NCI-H1417 (cell line): ENCODE measurements at places on chromosomes 3 and 15.
A peak's percentile ranks its signal among the peaks of the same experiment; 100 is the strongest.

DNA sequence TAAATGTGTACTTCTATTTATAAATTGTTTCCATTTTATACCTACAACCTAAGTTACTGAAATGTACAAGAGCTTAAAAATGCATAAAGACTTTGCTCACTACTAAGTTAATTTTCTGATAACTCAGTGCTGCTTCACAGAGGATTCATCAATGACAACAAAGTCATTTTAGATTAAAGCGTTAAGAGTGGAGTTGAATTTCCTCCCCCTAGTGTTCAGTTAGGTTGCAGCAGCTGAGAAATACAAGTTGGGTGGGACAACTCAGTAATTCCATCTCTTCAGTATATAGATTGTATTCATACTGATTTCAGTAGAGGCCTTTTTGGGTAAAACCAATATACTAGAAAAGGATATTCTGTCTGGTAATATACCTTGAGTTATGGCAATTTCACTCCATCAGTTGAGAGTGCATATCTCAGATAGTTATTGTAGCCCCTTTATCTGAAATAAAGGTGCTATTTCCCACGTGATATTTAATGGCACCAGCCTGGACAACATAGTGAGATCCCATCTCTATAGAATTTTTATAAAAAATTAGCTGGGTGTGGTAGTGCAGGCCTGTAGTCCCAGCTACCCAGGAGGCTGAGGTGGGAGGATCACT, 6.9 kb upstream of the RPL35A start:
- DNase-seq, result peak; percentile 31

DNA sequence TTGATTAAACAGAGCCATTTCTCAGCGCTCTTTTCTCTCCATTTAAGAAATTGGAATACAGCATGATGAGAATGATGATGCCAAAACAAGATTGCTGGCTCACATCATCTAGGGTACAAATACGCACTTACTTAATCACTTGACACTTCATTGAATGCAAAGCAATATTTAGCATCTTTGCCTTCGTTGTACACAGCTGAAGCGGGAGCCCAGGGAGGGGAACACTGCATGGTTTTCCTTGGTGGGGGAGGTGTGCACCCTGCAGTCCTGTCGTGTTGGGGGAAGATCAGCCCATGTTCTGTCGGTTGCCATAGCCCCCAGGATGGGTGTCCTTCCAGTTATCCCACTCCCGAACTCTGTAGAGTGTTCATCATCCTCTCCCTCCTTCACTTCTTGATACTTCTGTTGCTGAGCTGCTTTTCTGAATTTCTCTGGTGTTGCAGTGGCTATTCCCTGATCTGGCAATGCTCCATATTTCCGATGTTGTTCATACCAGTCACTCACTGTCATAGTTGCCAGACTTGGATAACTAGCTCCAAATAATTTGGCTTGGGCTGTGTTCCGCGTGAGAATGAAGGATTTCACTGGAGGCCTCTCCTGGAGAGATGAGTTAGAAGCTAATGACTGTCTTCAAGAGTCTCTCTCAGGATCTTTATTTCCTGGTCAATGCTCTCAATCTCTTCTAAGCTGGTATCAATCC, 50.1 kb upstream of the DYNC1LI1 start:
- DNase-seq, result no peak

GRCh38 chr3:31377045-31377642, 155.6 kb upstream of the STT3B start:
- DNase-seq, result no peak

GRCh38 chr3:47617086-47618010, 38.7 kb upstream of the CSPG5 start:
- no peak for DNase-seq

DNA sequence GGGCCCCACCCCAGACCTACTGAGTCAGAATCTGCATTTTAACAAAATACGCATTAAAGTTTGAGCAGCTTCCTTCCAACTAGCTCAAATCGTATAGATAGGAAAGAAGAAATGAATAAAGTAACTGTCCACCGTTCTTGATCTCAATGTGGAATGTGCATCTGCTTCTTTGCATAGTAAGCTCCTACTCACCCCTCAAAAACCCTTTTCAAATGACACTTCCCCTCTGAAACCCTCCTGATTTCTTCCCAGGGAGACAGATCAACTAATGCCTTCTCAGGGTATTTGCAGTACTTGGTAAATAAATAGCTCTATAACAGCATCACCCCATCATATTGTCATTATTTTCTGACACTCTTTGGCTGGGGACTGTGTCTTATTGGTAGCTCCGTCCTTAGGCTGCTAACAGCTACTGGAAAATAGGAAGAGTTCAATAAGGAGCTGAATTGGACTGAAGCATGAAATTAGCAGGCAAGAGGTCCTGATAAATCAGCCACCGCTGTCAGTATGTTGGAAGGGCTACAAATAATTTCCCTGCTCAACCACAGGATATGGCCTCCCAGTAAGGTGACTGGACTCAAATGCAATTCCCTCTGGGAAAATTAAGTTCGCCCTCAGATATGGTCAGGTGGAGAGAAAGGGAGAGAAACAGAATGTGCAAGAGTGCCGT, 10.2 kb downstream of the OXTR start:
- DNase-seq, result no peak

- no peak for DNase-seq
Observed at GRCh38 chr3:177349384-177349783, 152.1 kb upstream of the TBL1XR1 start.

DNA sequence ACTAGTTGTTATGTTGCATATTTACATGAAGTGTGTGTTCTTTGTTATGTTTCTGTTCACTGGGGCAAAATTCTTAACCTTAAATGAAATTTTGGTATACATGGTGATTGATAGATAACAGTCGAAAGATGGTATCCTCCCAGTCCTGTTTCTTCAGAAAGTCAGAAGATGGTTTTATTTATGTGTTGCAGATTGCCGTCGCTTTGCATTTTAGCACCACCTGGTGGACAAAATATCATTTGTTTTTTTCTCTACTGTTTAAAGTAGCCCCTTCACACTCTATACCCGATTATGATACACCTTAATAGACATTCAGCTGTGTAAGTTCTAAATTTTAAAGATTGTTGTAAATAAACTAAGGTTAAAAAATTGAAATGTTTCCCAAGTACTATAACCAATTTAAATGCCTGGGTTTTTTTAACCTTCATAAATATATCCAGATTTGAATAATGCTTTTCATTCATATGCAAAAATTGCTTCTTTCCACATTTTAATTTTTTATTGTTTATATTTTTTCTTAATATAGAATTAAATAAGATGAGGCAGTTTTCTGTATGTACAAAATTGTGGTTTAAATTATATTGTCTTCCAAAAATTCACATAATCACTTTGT, 152.2 kb downstream of the ALCAM start:
- peak; percentile 49 for DNase-seq

DNA sequence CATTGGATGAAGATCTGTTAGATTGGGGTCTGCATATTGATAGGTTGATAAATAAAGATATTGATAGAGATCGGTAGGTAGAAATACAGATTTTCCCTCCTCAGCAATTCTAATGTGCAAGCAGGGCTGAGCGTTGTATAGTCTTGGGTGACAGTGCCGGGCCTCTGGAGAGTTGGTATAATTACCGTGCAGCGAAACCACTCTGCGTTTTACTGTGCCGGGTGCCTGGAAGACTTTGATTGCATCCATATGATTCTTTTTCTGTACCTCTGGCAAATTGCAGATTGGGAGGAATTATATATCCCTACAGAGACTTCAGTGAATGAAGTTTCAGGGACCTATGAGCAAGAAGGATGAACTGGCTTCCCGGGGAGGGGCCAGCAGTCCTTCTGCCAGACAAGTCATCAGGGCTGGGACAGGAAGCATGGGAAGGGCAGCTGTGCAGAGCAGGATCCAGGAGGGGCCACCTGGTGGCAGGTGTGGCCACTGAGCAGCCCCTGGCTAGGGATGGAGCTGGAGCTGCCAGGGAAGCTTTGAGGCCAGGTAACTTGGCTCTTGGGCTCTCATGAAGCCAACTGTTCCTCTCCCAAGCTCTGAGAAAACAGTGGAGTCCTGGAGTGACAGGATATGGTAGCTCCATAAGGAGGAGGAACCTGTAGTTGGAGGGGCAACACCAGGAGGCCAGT, 132.5 kb downstream of the APBA2 start:
- DNase-seq, result peak; percentile 43

DNA sequence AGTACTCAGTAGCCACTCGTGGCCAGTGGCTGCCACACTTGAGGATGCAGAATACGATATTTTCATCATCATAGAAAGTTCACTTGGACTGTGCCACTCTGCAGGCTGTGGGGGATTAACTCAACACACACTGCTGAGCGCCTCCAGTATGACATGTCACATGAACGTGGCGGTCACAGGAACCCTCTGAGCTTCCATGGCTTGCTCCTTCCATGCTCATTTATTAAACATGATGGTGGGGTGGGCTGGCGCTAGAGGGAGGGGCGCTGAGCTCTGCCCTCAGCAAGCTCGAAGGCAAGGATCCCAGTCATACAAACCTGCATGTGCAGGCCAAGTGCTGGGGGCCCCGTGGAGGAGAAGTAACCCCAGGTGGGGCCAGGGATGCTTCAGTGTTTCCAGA, 85.5 kb downstream of the WNT7A start:
- DNase-seq, result no peak

DNA sequence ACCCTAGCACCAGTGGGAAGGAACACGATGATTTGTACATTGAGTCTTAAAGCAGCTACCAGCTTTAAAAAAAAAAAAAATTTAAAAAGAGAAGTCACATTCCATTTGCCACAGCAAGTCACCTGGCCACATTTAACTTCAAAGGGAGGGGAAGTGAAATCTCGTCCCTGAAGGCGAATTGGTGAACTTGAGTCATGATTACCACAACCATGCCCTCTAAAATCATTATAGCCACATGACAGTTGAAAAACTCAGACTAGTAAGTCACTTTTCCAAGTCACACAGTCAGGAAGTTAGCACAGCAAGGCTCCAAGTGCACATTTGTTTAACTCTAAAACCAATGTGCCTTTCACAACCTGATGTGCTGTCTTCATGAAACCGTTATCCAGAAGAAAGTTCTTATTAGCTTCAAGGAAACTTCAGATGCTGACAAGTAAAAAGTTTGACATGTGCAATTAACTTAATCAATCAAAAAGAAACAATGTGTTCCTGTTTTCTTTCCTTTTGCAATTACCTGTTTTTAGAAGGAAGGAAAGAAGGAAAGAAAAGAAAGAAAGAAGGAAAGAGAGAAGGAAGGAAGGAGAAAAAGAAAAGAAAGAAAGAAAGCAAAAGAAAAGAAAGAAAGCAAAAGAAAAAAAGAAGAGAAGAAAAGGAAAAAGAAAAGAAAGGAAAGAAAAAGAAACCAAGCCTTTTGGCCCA, 8.3 kb upstream of the THSD4 start:
- DNase-seq, result no peak

DNA sequence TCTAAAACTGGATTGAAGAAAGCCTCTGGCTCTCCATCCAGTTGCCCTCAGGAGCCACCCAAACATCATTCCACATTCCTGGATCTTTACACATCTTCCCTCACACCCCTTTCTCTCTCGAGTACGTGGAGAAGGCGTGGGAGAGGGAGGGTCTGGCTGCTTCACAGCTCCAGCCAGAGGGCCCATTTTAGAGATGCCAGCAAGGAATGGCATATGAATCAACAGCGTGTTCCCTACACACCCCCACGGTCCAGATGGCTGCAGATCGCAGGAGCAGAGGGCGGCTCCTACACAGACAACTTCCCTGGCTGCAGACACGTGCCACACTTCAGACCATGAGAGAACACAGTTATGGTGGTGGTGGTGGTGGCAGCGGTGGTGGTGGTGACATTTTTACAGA, 280.1 kb downstream of the ERC2 start:
- no peak for DNase-seq

- peak; percentile 60 for DNase-seq
Observed at GRCh38 chr3:50530001-50530970, 26.9 kb upstream of the CACNA2D2 start.

- peak; percentile 10 for DNase-seq
Observed at GRCh38 chr3:113575206-113575605, 42.9 kb downstream of the SIDT1 start.

GRCh38 chr3:29240248-29240647, 40.6 kb upstream of the RBMS3 start:
- DNase-seq, result no peak

GRCh38 chr3:138433892-138434275, 532 bp upstream of the ESYT3 start:
- DNase-seq, result no peak

GRCh38 chr3:128098234-128098633, 25.4 kb downstream of the RUVBL1 start:
- DNase-seq, result no peak

DNA sequence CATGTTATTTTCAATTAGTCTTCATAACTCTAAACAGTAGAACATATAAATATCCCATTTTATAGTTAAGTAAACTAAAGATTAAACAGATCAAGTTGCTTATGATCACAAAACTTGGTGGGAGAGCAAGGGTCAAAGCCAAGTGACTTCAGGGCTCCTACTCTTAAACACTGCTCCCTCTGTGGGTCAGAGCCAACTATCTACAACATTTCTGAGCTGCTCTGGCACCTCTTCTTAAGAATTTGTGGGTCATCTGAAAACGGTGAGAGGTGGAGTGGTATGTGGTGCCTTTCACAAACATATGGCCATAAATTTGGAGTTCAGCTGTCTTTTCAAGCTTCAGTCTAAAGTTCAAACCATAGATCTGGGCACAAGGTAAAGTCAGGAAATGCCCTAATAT, 10.9 kb downstream of the ATG3 start:
- DNase-seq, result no peak

GRCh38 chr3:37630441-37630840, 231.2 kb upstream of the CTDSPL start:
- no peak for DNase-seq

- DNase-seq, result no peak
Observed at GRCh38 chr3:18382760-18383369, 42.3 kb downstream of the SATB1 start.

DNA sequence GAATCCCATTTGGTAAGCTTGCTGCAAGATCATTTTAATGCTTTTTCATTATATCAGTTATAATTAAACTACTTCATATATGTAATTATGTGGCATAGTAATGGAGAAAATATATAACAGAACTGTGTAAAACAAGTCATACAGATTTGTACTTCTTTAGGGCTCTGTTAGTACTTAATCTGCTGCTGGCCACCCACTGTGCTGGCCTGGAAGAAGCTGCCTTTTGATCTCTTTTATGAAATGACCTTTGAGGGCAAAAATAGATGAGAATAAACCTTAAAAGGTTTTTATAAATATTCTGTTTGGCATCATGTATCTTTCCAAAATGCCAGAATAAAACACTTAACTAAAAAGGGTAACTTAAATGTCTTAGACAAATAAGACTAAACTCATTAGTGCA, 262.9 kb downstream of the ZIC1 start:
- no peak for DNase-seq

- no peak for DNase-seq
Observed at GRCh38 chr3:160169139-160169976, 55.9 kb upstream of the C3orf80 start.

DNA sequence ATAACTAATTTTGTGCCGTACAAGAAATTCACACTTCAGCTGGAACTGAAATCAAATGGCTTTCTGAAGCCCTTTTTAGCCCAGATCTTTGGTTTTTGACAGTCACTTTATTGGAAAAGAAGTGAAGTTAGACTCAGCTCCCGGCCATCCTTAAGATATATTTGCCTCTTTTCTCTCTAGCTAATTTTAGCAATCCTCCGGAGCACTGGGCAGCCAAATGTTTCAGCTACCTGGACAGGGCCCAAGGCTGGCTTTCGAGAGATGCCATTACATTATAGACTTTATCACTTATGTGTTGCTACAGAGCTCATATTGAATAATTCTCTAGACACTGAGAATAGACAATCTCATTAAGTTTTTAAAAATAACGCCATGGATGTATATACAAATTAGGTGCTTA, 28.5 kb upstream of the RPL39L start:
- no peak for DNase-seq
